Endodermal cell (in vitro differentiated cells): ENCODE measurements at places on chromosomes 2 and 18. TPM values are rescaled to one million over a fixed set of nuclear protein-coding genes. Genes with fewer than 3 reads are reported as not detected.

The MAP2 gene
- total RNA-seq, result 0.70 to 2.1 TPM (median 1.8 TPM) in 3 replicates

The HTRA2 gene
- 27.1 to 45.9 TPM (median 38.9 TPM) in 3 replicates for total RNA-seq

The MARCO gene
- not detected in 2 replicates for total RNA-seq

The CIB4 gene
- not detected in 2 replicates for total RNA-seq

The CASP10 gene
- 23.4 to 26.7 TPM (median 24.5 TPM) in 3 replicates for total RNA-seq

The ADRA2B gene
- 2.3 and 2.4 TPM in 2 replicates for total RNA-seq

The FBLN7 gene
- 1.9 to 8.7 TPM (median 8.4 TPM) in 3 replicates for total RNA-seq

The HEATR5B gene
- 22.7 to 27.0 TPM (median 24.1 TPM) in 3 replicates for total RNA-seq

The POMC gene
- total RNA-seq, result 12.4 and 14.5 TPM in 2 replicates

The TSPYL6 gene
- total RNA-seq, result not detected in 2 replicates

The DCDC2C gene
- not detected in 3 replicates for total RNA-seq

The TMEM169 gene
- total RNA-seq, result 1.3 to 3.8 TPM (median 3.6 TPM) in 3 replicates
